ENCODE measurements at places on chromosomes 7 and 10.

- DNase-seq = no peak
These were observed 557.0 kb upstream of the IGFBP3 start for GRCh38 chr7:46478046-46478445.

GRCh38 chr10:34124522-34125035 lies 690.5 kb downstream of the PARD3 start:
- no peak for DNase-seq

- DNase-seq = no peak
These were observed 25.3 kb downstream of the CHCHD3 start for GRCh38 chr7:133056370-133057238.

DNA sequence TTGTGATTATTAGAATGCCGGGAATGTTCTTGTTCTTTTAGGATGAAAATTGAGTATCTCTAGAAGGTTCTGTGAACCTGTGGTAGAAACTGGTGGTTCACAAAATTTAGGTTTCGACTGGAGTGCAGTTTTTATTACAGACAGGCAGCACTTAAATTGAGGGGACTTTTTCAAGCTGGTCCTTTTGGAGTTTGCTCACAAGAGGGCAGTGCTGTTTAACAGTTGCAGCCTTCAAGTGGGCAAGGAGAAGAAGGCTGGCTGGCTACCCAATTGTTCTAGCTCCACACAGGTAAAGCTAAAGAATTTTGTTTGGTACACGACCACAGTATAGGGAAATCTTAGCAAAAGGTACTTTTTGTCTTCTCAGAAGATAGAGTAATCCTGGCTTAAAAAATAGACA lies 233.6 kb downstream of the SNX13 start:
- DNase-seq = no peak
